Neural progenitor cell (in vitro differentiated cells): ENCODE measurements at places on chromosomes 12 and 14.

DNA sequence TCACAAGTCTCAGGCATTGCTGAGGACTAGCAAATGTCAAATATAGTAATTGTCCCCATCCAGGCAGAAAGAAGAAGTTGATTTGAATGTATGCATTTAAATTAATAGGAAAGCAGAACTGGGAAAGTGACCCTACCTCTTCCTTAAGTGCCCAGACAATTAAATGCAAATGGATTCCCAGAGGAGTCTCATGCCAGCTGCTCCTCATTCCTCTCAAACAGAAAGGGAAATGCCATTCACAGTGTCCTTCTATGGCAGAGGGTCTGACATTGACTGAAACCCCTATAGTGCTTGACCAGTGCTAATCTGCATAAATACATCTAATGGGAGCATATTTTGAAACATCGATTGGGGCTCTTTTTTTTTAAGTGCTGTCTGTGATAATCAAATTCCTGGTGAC, 292.4 kb upstream of the SEL1L start:
- DNase-seq = no peak

- DNase-seq = no peak
Observed at GRCh38 chr12:120081641-120082040, 34.9 kb downstream of the RAB35 start.

GRCh38 chr12:100447381-100447780, 26.3 kb upstream of the NR1H4 start:
- DNase-seq = peak; percentile 39

GRCh38 chr12:20350495-20350894, 17.8 kb upstream of the PDE3A start:
- DNase-seq = no peak

DNA sequence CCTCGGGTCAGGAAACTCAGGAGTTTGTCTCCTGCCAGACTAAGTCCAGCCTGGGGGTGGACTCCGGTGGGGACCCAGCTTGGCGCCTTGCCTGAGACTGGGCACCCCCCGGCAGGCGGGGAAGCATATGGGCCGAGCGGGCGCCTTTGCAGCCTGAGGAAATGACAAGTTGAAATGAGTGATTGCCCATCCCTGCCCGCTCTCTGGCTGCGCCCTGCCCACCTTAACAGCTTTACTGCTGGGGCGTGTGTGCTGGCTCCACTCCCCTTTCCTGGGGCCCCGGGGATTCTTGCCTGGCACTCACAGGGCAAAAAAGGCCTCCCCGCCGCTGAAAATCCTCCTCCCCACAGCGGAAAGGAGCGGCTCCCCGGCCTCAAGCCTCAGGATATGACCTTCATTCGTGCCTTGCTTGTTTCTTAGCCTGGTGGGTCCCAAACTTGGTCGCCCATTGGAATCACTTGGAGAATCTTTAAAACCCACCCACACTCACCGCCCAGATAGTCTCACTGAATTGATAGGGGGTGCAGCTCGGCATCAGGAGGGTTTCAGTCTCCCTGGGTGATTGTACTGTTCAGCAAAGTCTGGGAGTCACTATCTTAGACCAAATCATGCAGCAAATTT, 1.5 kb downstream of the RFLNA start:
- no peak for DNase-seq

DNA sequence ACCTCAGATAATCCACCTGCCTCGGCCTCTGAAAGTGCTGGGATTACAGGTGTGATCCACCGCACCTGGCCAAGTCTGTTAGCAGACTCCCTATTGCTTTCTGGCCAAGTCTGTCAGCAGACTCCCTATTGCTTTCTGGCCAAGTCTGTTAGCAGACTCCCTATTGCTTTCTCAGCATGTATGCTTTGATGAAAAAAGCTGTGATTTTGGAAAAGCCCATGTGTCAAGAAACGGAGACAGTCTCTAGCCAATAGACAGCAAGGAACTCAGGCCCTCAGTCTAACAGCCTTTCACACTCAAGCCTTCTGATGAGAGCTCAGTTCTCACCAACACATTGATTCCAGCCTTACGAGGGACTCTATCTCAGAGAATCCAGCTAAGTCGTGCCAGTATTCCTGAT, 158.8 kb upstream of the KRR1 start:
- no peak for DNase-seq

GRCh38 chr14:98103705-98104104, 1168.3 kb downstream of the BCL11B start:
- no peak for DNase-seq

DNA sequence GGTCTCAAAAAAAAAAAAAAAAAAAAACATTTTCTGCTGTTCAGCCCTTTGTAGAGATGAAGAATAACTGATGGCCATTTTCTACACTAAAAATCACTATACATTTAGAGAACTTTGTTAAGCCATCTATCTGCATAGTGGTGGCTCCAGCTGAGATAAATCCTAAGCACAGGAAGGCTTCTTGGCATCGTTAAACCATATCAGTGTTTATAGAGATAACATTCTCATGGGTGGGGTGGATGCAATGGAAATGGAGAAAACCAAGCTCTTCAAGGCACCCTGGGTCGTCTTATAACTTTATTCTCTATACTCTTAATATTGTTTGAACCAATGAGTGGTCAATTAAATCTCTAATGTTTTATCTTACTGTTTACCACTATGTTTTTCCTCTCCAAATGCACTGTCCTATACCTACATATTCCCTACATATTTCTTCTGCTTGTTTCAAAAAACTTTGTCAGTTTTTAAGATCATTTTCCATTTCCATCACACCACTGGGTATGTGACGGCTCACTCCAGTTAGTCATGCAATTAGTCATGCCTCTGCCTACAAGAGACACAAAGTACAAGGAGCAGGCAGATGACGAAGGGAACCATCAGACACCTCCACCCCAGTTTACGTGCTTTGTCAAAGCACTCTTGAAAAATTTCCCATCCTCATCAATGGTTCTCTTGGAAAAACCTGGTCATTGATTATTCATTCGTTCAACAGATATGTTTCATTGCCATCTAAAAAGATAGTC, 119.3 kb upstream of the OVCH1 start:
- no peak for DNase-seq

DNA sequence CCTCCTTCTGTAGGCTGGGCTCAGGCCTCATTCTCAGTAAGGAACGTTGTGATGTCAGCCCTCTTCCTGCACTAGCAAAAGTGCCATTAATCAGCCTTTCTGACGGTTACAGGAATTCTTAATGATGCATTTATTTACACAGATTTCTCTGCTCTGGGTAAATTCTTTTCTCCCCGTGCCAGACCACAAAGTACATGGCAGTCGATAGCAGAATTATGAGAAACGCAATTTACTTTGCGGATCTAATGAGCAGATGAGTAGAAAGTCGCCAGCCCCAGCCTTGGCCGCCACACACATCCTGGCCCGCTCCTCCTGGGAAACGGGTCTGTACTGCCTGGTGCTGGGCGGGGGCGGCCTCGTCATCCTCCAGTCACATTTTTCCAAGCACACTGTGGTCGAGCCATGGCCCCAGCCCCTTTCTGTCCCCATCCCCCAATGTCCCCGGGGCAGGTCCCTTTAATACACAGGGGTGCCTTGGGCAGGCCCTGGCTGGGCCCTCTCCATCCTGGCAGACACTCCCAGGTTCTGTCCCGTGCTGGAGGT, 25.9 kb downstream of the NOC4L start:
- DNase-seq = no peak

GRCh38 chr12:49174218-49174617, 14.7 kb downstream of the TUBA1A start:
- no peak for DNase-seq

- no peak for DNase-seq
Observed at GRCh38 chr12:102596031-102596430, 115.7 kb upstream of the IGF1 start.

DNA sequence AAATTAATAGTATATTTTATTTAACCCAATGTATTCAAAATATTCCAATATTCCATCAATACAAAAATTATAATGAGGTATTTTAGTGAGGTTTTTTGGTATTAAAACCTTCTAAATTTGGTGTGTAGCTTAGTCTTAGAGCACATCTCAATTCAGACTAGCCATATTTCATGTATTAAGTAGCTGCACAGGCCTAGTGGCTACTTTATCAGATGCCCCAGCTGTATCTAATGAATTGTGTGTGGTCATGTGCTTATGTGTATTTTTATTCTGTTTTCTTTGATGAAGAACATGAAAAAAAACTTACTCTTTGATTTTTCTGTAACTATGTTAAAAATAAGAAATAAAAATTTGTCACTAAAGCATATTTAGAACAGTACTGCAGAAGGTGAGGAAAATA, 13.2 kb downstream of the ACTR10 start:
- DNase-seq = no peak

DNA sequence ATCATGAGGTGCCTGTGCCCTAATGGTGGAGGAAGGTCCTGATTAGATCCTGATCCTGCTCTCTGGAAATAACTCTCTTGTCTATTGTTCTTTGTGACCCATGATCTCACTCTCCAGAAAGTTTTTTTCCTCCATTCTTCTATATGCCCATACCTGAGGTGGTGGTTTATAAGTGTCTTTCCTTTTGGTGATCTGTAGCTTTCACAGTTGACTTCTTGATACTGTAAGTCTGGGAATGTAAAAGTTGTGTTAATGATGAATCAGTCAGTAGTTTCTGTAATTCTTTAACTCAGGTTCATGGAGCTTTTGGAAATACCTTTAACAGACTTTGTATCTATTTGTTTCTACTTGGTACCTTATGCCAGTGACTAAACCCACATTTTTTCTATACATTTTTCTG, 444.0 kb upstream of the FLRT2 start:
- DNase-seq = no peak

- no peak for DNase-seq
Observed at GRCh38 chr14:93989939-93990338, 7.2 kb upstream of the CCDC197 start.

GRCh38 chr12:66345212-66345611, 42.9 kb downstream of the HELB start:
- no peak for DNase-seq

GRCh38 chr12:93777254-93777653, 100.1 kb downstream of the CRADD start:
- no peak for DNase-seq

DNA sequence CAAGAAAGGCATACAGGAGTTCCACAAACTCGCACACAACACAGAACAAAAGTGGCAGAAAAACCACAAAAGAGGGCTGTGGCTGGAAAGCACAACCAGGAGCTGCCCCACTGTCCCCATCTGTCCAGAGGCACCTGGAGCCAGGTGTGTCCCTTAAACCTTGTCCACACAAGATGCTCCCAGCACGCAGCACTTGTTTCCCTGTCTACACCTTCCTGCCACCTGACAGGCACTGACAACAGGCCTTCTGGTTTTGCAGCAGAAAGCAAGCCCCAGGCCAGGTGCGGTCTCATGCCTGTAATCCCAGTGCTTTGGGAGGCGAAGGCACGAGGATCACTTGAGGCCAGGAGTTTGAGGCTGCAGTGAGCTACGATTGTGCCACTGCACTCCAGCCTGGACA, 3.6 kb downstream of the BTBD6 start:
- no peak for DNase-seq
